ENCODE measurements at places on chromosomes 2 and 18. TPM values are rescaled to one million over a fixed set of nuclear protein-coding genes. Genes with fewer than 3 reads are reported as not detected.

Gene PROM2
- total RNA-seq, result 0.91 TPM

Gene VIT
- not detected for total RNA-seq

Gene CHRNG
- not detected for total RNA-seq

Gene SFXN5
- total RNA-seq, result 7.6 TPM

Gene PASK
- total RNA-seq, result 73.6 TPM

Gene SESTD1
- 7.7 TPM for total RNA-seq

Gene SERPINB7
- not detected for total RNA-seq

- ATAC-seq, result no peak
Measured at GRCh38 chr2:8438476-8438875, 243.4 kb upstream of the ID2 start.

- ATAC-seq, result no peak
Measured at GRCh38 chr2:44942304-44943030, 965 bp downstream of the SIX3 start.

DNA sequence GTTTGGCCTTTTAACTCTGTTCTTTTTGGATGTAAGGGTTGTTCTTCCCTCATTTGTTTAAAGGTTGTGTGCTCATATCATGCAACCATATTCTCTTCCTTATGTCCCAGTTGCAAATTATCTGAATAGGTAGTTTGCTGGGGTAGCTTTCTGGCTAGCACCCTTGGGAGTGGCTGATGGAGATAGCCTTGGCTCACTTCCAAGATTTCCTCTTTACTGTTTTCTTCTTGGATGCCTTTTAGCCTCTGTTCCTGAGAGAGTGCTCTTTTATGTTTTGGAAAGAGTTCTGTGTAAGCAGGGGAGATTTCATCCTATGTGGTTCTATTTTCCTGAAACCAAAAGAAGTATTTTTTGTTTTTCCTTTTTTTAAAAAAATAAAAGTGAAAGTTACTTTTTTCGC, 25.4 kb downstream of the USP14 start:
- no peak for ATAC-seq

- no peak for ATAC-seq
Measured at GRCh38 chr18:47262301-47263149, 11.1 kb upstream of the SKOR2 start.

GRCh38 chr2:232976176-232976575, 36.9 kb downstream of the NGEF start:
- ATAC-seq, result no peak

- ATAC-seq, result no peak
Measured at GRCh38 chr2:189834059-189834458, 49.8 kb downstream of the PMS1 start.

DNA sequence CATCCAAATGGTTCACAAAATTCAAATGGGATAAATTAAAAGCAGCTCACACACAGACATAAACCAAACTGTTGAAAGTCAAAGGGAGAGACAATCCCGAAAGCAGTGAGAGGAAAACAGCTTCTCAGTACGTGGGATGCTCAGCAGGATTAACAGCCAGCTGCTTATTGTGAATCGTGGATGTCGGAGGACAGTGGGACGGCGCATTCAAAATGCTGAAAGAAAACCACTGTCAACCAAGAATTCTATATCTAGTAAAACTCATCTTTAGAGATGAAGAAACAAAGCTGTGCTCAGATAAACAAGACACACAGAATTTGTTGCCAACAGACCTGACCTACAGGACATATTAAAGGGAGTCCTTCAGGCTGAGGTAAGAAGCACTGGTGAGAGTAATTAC, 102.9 kb downstream of the NFATC1 start:
- no peak for ATAC-seq

- ATAC-seq, result no peak
Measured at GRCh38 chr2:12318427-12319057, 398.2 kb upstream of the TRIB2 start.

DNA sequence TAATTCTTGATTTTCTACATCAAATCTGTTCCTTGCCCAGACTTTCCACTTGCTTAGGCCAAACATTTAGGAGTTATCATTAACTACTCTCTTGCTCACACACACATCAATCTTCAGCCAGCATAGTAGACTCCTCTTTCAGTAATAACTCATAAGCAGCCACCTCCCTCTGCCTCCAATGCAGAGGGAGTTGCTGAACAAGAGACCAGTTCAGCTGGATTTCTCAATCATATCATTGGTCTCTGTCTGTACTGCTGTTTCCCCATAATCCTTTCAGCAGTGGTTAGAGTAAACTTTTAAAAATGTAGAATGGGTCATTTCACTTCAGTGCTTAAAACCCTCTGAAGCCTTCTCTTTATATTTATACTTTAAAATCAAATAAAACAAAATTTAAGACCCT, 112.9 kb downstream of the SLC39A10 start:
- ATAC-seq, result no peak

GRCh38 chr2:235537587-235537986, 43.7 kb downstream of the AGAP1 start:
- no peak for ATAC-seq

Data from activated T-helper 17 cell treated with anti-CD3 and anti-CD28 coated beads, Interleukin-2, amount 50 U/mL, for 72 hours (primary cell).